Activated CD8-positive, alpha-beta T cell treated with anti-CD3 and anti-CD28 coated beads for 36 hours (primary cell): ENCODE measurements at places on chromosomes 11 and 22. TPM values are rescaled to one million over a fixed set of nuclear protein-coding genes. Genes with fewer than 3 reads are reported as not detected.

DNA sequence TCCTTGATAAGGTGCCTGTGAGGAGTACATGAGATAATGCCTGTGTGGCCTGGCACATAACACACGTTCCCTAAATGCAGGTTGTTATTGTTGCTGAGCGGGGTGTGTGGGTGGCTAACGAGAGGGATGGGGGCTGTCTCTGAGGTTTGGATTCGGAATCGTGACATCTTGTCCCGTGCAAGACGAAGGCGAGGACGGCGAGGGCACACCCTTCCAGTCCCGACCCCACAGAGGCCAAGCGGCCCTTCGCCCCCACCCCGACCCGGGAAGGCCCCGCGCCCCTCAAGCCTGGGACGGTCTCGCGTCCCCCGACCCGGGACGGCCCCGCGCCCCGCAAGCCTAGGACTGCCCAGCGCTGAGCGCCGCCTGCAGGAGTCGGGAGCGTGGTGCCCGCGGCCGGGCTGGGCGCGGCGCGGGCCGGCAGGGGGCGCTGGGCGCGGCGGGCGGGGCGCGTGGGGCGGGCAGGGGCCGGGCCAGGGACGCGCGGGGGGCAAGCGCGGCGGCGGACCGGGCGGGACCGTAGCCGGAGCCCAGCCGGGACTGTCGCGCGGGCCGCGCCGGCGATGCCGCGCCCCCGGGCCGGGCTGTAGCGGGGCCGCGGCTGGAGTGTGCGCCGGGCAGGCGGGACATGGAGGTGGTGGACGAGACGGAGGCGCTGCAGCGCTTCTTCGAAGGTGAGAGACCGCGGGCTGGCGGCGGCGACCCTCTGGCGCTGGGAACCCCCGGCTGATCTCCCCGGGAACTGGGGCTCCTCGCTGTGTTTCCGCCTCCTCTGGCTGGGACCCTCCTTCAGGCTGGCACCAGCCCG, at the start of gene MYRF:
MYRF (plus strand) TSS at position 520 of the 808 bp plus-strand sequence; CDS start at position 629, 109 bp downstream.
- DNase-seq, result peak; percentile 62

DNA sequence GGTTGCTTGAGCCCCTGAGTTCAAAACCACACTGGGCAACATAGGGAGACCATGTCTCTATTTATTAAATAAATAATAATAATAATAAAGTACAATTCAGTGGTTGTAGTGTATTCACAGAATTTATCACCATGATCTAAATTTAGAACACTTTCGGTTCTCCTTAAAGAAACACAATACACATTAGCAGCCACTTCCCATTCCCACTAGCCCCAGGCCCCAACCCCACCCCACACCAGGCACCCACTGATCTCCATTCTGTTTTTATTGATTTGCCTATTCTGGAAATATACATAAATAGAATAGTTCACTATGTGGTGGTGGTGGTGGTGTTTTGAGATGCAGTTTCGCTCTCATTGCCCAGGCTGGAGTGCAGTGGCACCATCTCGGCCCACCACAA, 45.7 kb downstream of the BCL2L13 start:
- no peak for DNase-seq

DNA sequence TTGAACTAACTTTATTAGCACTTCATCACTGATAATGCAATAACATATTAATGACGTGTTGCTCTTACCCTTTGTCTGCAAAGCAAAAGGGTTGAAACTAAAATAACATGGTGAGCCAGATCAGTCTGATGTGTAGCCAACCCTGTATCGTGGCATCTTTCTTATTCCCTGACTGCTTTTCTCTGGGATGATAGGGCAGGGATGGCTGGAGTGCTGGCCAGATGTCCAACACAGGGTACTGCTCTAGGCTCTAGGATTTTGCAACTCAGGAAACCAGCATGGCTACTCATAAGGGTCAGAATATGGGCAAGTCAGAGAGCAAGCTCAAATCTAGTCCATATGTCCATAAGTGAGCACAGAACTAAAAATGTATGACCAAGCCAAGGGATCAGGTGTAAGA, 129.1 kb downstream of the SLC17A6 start:
- DNase-seq, result no peak

GRCh38 chr11:48004456-48004855, 24.1 kb downstream of the PTPRJ start:
- peak; percentile 40 for DNase-seq

DNA sequence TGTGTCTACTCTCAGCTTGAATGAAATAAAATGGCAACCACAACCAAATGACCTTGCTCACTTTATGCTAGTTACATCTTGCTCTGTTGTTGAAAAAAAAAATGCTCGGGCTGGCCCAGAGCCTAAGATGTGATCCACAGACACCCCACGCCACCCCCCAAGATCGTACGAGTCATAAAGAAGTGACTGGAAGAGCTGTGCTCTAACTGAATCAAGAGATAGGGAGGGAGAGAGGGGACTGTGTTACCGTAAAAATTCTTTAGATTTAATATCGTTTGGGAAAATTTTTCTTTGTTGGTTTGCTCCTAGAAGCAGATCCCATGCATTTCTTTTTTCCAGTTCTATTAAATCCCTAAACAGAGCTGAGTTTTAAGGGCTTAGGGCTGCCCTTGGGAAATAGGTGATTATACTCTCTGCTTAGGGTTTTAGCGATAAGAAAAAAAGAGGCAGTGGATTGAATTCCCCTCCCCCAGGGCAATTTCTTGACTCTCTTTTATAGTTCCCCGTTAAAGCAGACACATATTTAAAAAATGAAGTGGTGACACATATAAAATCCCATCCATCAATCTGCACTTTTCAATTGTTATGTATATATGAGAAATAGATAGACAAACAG, 14.5 kb downstream of the MAML2 start:
- DNase-seq, result no peak

The TMEM45B gene
- total RNA-seq, result 0.49 TPM

The UPK3A gene
- total RNA-seq, result not detected
